Pancreas (tissue), 10 donors: ENCODE measurements at places on chromosomes 5 and 9. TPM values are rescaled to one million over a fixed set of nuclear protein-coding genes. Genes with fewer than 3 reads are reported as not detected.

- no peak for DNase-seq
Measured at GRCh38 chr5:9348401-9348996, 197.4 kb downstream of the SEMA5A start.

GRCh38 chr5:40404613-40405012 lies 275.1 kb upstream of the PTGER4 start:
- no peak for DNase-seq

- DNase-seq, result peak; percentile 23
Measured at GRCh38 chr9:104808035-104808614, 44.2 kb downstream of the NIPSNAP3B start.

ANKRD18A gene
- total RNA-seq, result 14.1 TPM

IL3 gene
- not detected for total RNA-seq
